ENCODE measurements at places on chromosomes 7 and 10.

GRCh38 chr10:82089327-82089726, 214.3 kb downstream of the NRG3 start:
- no peak for DNase-seq

- DNase-seq, result no peak
These were observed 175.2 kb downstream of the HIBADH start for GRCh38 chr7:27487509-27487908.

GRCh38 chr7:100544967-100545359, 6.0 kb downstream of the AGFG2 start:
- no peak for DNase-seq

DNA sequence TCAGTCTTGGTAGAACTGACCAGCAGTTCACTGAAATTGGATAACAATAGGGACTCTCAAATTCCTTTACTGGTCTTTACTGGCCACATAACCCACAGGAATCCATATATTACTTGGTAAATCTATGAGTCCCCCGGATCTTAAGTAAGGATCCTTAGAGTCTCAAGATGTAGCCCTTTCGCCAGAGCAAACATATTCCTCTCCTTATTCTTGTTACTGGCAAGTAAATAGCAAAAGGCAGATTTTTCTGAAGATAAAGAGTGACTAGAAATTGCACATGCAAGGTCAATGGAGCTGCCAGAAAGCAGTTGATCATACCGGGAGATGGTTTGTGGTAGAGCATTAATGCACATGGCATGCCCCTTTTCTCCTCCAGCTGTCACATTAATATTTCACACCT, 283.0 kb downstream of the HDAC9 start:
- DNase-seq, result no peak

GRCh38 chr7:5435291-5436002, 11.8 kb upstream of the TNRC18 start:
- no peak for DNase-seq

All from activated naive CD4-positive, alpha-beta T cell treated with anti-CD3 and anti-CD28 coated beads, Interleukin-2, amount 10 ng/mL, durations not matched to agents 7 days and 5 days (primary cell).